ENCODE measurements at places on chromosomes 12 and 14.

- DNase-seq = no peak
Measured at GRCh38 chr12:18895946-18896345, 158.0 kb downstream of the CAPZA3 start.

DNA sequence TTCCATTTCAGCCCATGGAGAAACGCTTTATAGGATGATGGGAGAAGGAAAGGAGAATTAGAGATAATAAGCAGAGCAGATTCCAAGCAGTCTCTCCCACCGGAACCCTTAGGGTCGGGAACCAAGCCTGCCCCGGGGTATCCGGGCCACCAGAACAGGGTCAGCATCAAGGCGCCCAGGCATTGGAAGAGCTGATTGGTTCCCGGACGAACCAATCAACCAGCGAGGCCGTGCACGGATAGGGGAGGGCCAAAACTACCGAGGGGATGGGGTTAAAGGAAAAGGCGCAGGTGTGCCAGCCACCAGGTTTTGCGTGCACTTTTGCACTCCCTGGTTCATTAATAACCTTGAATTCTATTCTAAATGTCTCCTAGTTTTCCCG, 1.7 kb downstream of the PPM1H start:
- no peak for DNase-seq

- no peak for DNase-seq
Measured at GRCh38 chr12:123115409-123116121, 35.3 kb downstream of the PITPNM2 start.

DNA sequence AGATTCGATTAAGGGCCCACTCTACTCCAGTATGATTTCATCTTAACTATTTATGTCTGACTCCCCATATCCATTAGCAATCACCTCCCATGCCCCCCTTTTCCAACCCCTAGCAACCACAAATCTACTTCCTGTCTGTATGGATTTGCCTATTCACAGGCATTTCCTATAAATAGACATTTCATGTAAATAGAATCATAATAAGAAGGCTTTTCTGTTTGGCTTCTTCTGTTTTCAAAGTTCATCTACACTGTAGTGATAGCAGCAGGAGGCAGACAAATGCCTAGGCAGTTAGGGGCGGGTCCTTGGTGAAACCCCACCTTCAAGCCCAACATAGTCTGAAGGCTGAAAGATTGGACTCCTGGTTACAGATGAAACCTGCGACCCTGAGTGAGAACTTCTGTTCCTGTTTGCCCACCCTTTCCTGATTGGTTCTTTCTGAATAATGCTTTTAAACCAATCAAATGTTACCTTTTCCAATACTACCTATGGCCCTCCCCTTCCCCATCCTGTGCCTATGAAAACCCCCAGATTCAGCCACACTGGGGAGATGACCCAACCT, 62.1 kb upstream of the HECTD1 start:
- no peak for DNase-seq

- no peak for DNase-seq
Measured at GRCh38 chr12:49716553-49716952, 9.3 kb upstream of the FMNL3 start.
